Stimulated activated CD4-positive, alpha-beta T cell treated with anti-CD3 and anti-CD28 coated beads, Interleukin-12 subunit alpha, Interleukin-12 subunit beta, amount 100 ng/mL, for 4 hours (primary cell): ENCODE measurements at places on chromosomes 5 and 9.

DNA sequence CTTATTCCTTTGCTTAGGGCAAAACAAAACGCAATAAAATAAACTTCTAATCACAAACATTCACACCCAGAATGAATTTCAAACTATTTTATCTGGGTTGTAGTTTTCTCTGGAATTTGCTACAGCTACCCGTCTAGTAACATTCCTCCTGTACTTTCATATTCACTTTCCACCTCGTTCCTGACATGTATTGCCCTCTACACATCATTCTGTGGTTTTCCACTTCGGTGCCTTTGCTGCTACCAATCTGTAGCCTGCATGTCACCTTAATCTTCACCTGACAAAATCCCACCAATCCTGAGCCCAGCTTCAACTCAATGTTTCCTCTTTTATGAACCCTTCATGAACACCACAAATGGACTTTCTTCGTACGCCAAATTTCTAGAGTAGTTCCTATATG lies 694.1 kb upstream of the C9orf72 start:
- DNase-seq = no peak

DNA sequence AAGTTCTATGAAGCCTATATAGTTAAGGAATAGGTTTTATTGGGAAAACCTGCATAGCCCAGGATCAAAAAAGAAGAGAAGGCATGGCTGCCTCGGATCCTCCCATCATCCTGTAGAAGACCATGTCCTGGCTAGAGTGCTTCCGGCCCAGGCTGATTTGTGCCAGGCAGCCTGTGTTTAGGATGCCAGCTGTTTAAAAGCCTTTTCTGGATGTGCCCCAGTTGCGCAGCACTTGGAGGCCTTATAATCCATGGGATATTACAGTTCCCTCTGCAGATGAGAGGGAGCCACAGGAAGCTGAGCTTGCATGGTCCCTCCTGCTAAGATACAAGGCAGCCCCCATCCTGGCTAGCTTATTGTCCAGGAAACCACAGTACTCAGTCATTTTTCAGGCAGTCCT lies 97.9 kb downstream of the CHSY3 start:
- DNase-seq = no peak

GRCh38 chr5:80874162-80874561 lies 86.0 kb upstream of the RASGRF2 start:
- no peak for DNase-seq

GRCh38 chr9:35287987-35288632 lies 126.3 kb downstream of the UNC13B start:
- DNase-seq = no peak

DNA sequence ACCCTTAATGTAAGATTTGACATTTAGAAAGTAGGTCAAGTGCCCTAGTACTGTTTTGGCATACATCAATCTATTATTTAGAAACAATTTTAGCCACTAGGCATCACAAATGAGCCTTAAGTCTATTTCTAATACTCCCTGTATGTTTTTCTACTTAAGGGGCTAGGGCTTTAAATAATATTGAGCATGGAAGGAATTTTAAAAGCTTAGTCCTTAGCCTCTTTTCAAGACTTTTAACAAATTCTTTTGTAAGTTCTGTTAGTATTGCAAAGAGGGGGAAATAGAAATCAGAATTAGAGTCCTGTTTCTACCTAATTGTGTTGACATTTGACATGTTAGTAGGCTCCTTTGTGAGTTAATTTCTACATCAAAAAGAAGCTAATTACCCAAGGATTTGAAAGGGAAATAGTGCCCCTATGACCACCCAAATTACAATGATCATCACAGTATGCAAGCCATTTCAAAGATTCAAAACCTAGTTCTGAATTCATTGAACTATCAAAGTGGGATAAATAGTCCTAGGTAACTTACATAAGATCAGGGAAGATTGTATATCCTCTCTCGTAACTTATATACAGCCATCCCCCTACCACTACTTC lies 647.8 kb upstream of the ACO1 start:
- no peak for DNase-seq

DNA sequence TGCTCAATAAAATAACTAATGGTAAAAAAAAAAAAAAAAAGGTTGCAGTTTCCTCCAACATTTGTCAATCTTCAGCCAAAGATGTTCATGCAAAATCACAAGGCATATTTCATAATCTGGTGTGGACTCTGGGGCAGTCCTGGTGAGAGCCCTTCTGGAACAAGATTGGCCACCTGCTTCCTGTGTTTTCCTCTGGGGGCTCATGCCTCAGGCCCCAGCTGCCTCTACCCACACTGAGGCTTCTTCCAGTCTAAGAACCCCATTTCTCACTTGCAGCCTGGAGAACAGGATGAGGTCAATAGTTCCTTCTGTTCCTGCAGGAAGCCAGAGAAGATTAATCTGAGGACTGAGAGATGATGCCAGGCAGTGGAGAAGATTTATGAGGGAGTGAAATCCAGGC lies 492.6 kb upstream of the BRINP1 start:
- DNase-seq = no peak

DNA sequence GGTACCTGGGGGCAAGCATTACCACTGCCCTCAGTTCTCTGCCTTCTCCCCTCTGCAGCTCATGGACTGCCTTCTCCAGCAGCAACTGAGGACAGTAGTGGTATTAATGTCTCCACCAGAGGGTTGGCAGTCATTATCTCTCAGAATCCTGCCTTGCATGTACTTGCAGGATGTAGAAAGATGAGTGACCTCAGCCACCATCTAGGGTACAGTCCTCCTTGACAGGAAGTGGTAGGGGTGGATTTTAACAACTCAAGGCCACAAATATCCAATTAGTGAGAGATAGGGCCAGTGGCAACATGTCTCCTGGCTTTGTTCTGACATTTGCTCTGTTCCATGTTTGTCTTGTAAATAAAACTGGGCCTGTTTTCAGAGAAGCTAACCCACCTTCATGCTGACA lies 47.2 kb downstream of the F2R start:
- DNase-seq = no peak

DNA sequence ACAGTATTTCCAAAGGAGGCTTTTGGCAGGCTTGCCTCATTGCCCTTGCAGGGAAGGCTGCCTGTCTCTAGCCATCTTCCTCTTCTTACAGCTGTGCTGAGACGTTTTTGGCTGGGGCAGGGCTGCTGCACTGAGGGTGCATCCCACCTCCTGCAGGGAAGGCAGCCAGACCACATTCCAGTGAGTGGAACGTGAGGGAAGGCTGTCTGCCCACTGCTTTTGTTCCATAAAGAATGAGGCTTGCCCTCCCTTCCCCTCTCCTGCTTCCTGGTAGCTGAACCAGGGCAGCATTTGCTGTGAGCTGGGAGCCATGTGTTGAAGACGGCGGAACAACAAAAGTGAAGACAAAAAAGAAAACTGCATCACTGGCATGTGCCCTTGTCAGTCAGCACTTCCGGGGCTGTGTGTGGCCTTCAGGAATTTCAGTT lies 16.8 kb downstream of the MGAT1 start:
- no peak for DNase-seq

GRCh38 chr9:90105773-90106172 lies 501.0 kb downstream of the GADD45G start:
- no peak for DNase-seq

DNA sequence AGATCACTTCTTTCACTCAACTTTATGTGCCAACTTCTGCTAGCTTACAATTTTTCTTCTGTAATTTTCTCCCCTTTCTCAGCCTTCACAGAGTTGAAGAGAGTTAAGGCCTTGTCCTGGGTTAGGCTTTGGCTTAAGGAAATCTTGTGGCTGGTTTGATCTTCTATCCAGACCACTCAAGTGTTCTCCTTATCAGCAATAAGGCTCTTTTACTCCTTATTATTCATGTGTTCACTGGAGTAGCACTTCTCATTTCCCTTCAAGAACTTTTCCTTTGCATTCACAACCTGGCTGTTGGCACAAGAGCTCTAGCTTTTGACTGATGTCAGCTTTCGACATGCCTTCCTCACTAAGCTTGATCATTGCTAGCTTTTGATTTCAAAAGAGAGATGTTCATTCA lies 86.9 kb upstream of the ALDH1B1 start:
- DNase-seq = no peak

DNA sequence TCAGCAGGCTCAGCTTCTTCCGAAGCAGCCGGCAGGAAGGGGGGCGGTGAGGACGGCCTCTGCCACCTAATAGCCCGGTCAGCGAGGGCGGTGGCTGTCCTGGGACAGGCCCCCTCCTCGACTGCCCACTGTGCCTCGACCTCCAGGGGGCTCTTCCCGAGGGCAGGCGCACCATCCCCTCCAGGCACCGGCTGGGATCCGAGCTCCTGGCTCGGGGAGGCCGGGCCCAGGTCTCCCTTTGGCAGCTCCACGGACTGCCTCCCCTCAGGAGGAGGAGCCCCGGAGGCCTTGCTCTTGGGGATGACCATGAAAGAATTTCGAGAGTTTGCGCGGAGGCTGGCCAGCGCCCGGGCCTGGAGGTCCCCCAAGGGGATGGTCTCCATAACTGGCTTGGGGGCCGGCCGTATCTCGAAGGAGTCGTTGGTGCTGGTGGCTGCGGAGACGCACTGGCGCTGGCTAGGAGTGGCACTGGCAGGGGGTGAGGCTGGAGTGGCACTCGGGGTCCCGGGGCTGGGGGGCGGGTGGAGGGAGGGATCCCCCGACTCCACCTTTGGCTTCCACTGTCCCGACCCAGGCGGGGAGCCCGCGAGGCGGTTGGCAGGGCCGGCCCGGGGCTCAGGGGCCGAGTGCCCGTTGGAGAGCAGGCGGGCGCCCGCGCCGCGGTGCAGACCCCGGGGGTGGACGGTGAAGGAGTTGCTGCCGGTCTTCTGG lies 975 bp downstream of the TPRN start:
- DNase-seq = no peak

DNA sequence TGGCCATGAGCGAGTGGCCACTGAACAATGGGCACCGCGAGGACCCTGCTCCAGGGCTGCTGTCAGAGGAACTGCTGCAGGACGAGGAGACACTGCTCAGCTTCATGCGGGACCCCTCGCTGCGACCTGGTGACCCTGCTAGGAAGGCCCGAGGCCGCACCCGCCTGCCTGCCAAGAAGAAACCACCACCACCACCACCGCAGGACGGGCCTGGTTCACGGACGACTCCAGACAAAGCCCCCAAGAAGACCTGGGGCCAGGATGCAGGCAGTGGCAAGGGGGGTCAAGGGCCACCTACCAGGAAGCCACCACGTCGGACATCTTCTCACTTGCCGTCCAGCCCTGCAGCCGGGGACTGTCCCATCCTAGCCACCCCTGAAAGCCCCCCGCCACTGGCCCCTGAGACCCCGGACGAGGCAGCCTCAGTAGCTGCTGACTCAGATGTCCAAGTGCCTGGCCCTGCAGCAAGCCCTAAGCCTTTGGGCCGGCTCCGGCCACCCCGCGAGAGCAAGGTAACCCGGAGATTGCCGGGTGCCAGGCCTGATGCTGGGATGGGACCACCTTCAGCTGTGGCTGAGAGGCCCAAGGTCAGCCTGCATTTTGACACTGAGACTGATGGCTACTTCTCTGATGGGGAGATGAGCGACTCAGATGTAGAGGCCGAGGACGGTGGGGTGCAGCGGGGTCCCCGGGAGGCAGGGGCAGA lies 53.3 kb downstream of the JADE2 start:
- DNase-seq = no peak

- DNase-seq = no peak
These were observed 6.0 kb downstream of the SPAG8 start for GRCh38 chr9:35806101-35806500.

GRCh38 chr5:13581132-13581531 lies 363.4 kb downstream of the DNAH5 start:
- DNase-seq = no peak

DNA sequence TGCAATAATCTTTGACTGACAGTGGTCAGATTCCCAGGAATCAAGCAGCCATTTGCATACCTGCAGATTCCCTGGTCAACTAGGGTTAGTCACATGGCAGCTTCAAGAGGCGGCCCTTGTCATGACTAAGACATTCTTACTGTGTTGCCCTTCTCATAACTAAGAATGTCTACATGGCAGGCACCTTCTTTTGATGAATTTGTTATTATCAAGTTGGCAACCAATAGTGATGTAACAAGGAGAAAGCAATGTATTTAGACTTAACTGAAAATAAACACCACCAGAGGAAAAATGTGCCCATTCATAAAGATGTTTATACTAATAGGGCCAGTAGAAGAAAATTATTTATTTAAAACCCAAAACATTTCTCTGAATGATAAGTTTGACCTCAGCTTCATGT lies 215.6 kb downstream of the TLE1 start:
- no peak for DNase-seq

DNA sequence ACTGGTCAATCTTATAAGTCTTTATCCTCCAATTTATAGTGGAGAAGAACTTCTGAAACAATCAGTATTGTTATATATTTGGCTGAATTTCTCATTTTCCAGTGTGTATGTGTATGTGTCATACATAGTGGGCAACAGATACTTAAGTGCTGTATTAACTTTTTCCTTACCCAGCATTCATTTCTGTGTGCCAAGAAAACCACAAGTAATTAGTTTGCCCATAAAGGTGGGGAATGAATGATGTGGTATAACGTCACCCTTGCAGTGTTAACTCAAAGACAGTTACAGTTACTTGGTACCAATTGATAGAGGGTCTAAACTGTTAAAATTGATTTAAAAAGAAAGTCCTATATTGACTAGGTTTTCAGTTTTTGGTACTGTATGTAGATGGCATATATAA lies 2.0 kb downstream of the OGN start:
- DNase-seq = no peak

DNA sequence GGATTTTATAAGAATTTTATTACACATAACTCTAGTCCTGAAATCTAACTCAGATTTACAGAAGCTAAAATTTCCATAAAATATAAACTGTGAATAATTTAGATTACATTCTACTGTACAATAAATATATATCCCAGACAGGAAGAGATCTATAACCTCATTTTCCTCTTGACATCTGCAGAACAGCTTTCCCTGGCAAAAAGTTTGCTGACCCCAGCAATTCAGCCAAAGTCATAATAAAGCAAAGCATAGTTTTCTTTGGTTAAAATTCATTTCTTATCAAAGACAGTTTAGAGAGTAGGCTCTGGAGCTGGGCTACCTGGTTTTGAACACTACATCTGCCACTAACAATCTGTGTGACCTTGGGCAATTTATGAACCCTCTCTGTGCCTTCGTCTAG lies 372.5 kb downstream of the CAAP1 start:
- no peak for DNase-seq

- DNase-seq = no peak
These were observed 726.1 kb upstream of the ADAMTS16 start for GRCh38 chr5:4413996-4414395.

DNA sequence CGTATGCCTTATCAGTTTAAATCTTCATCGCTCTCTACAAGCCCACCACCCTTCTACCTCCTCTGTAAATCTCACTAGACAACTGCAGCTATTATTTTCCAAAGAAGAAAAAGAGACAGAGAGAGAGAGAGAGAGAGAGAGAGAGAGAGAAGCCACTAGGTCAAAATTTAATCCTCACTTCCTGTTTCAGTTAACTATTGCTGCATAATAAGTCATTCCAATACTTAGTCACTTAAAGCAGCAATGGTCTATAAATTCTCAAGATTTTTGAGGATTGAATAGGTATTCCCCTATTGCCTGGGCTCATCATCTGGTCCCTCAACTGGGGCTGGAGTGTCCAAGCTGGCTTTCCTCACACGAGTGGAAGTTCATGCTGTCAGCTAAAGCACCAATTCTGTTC lies 68.8 kb downstream of the ITGA1 start:
- no peak for DNase-seq
